Brain (organoid and tissue), 16 donors: ENCODE measurements at places on chromosomes 4 and X.
A peak's percentile ranks its signal among the peaks of the same experiment; 100 is the strongest.

- DNase-seq: no peak
Observed at GRCh38 chr4:125781651-125782050, 466.9 kb downstream of the FAT4 start.

- no peak for DNase-seq
Observed at GRCh38 chr4:166435449-166435848, 562.4 kb downstream of the TLL1 start.

GRCh38 chr4:103144926-103145325 lies 45.3 kb upstream of the BDH2 start:
- no peak for DNase-seq

- DNase-seq: no peak
Observed at GRCh38 chr4:151990201-151990600, 229.4 kb upstream of the GATB start.

GRCh38 chr4:146916479-146917076 lies 29.1 kb downstream of the TTC29 start:
- DNase-seq: peak; percentile 67

GRCh38 chr4:71243091-71243833 lies 95.6 kb upstream of the SLC4A4 start:
- no peak for DNase-seq

GRCh38 chrX:83416273-83416672 lies 91.8 kb upstream of the POU3F4 start:
- DNase-seq: peak; percentile 5

DNA sequence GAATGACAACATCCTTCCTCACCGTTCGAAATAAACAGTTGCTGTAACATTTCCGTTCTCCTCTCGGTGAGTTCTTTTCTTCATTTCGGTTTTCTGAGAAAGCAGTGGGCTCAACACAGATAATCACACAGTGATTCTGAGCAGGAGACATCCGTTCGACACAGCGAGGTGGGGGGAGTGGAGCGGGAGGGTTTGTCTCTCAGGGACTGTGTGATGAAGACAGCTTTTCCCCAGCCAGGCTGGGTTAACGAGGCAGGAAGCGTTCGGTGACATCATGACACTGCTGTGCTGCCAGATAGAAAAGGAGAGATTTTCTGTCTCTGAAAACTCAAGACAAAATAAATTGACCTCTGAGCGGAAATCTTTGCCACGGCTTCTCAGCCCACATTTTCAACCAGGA lies 119.3 kb downstream of the CRLF2 start:
- DNase-seq: peak; percentile 29

GRCh38 chr4:36921476-36922216 lies 322.9 kb upstream of the NWD2 start:
- DNase-seq: no peak

GRCh38 chr4:78627046-78627965 lies 75.7 kb downstream of the ANXA3 start:
- no peak for DNase-seq

GRCh38 chr4:150082241-150082640 lies 4.0 kb downstream of the DCLK2 start:
- DNase-seq: no peak

- DNase-seq: peak; percentile 81
Observed at GRCh38 chr4:169971456-169972015, 54.7 kb downstream of the MFAP3L start.

GRCh38 chr4:7158081-7158750 lies 34.1 kb upstream of the SORCS2 start:
- no peak for DNase-seq

- no peak for DNase-seq
Observed at GRCh38 chr4:187961961-187962360, 33.6 kb upstream of the ZFP42 start.

DNA sequence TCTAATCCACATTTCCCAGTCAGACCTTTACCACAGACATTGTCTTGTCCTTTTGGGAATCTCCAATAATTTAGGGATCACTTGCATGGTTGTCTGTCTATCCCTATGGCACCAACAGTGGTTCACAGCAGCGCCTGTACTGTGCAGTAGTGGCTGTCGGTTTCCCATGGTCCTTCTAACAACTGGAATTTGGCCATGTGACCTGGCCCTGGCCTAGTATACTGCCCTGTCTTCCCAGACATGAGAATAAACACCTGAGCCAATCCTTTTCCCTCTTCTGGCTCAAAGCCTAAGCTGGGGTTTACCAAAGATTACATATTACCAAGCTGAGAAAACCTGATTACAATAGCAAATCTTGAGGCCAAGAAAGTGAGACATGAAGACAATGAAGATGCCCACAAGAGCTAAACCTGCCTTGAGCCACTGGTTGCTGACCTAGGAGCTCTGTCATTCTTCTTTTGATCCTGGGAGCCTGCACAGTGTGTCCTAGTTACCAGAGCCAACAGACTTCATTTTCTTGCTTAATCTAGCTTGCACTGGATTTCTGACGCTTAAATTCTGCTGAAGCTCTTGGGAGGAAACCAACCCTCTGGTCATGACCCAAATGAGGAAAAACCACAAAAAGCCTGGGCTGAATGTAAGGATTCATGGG lies 92.1 kb downstream of the SCD5 start:
- DNase-seq: no peak

GRCh38 chrX:41391606-41392005 lies 55.5 kb upstream of the NYX start:
- no peak for DNase-seq

DNA sequence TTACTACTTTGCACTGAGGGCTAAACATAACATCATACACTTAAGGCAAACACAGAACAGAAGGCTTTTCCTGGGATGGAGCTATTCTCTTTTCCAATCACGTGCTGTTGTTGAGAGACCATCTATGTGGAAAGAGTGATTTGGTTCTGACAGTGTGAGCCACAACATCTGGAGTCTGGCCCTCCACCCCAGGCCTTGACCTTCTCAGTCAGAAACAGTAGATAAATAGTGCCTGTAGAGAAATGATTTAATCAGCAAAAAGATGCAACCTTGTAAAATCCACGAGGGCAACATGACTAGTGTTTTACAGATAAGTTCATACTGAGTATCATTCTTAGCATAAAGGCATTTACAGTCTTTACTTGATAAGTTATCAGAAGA lies 10.8 kb upstream of the SFRP2 start:
- no peak for DNase-seq

GRCh38 chr4:159158083-159158617 lies 55.3 kb downstream of the RAPGEF2 start:
- DNase-seq: no peak
